Myocyte (in vitro differentiated cells): ENCODE measurements at places on chromosomes 4 and X. TPM values are rescaled to one million over a fixed set of nuclear protein-coding genes. Genes with fewer than 3 reads are reported as not detected.
A peak's percentile ranks its signal among the peaks of the same experiment; 100 is the strongest.

GRCh38 chr4:39114436-39114835, 52.4 kb downstream of the KLHL5 start:
- DNase-seq = no peak

Gene EVC2
- total RNA-seq = 10.8 and 11.6 TPM in 2 replicates

DNA sequence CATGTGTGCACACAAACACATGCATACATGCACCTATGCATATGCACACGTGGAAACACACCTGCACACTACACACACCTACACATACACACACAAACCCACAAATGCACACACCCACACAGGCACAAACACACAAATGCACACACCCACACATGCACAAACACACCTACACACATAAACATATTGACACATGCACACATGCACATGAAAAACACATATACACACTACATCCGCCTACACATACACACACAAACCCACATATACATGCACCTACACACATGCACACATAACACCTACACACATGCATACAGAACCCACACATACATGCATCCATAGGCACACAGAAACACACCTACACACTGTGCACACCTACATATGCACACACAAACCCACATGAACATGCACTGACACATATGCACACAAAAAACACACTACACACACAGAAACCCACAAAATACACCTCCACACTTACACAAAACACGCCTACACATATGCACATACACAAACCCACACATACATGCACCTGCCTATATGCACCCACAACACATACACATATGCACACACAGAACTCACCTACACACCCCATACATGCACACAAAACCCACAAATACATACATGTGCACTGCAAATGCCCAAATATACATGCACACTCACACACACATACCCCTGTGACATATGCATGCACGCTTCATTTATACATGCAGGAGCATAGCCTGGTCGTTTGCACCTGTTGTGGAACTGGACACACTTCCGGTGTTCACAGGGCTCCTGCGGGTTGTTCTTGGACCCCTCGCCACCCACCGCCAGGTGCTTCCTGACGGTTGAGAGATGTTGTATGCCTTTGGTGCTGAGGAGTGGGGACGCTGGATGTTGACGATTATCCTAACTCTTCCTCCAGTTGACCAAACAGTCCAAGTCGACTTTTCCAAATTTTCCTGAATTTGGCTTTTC, 22.1 kb downstream of the CD99 start:
- no peak for DNase-seq

- no peak for DNase-seq
Measured at GRCh38 chrX:119687661-119688413, 5.1 kb downstream of the SEPTIN6 start.

DNA sequence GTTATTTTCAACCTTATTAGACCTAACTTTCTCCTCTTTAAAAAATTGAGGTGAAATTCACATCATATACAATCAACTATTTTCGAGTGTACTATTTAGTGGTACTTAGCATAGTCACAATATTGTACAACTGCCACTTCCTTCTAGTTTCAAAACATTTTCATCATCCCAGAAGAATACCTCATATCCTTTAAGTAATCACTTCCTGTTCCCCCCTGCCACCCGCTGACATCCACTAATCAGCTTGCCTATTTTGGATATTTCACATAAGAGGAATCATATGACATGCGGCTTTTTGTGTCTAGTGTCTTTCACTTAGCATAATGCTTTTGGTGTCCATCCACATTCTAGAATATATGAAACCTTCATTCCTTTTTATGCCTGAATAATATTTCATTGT, 10.0 kb upstream of the PPA2 start:
- DNase-seq = no peak

DNA sequence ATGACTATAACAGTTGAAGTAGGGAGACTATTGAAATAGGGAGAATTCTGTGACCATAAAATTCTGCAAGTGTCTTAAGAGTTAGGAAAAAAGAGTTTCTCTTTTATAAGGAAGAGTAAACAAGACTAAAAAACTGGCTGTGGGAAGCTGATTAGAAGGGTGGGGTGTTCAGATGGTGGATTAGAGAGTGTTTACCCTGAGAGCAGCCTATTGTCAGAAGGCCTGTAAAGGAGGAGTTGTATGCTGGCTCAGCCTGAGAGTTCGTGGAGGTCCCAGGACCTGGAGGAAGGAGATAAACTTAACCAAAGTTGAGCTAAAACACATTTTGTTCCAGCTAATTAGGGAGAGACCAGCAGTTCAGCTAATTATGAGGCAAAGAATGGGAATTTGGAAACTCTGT, 629.7 kb downstream of the PCDH7 start:
- no peak for DNase-seq

DNA sequence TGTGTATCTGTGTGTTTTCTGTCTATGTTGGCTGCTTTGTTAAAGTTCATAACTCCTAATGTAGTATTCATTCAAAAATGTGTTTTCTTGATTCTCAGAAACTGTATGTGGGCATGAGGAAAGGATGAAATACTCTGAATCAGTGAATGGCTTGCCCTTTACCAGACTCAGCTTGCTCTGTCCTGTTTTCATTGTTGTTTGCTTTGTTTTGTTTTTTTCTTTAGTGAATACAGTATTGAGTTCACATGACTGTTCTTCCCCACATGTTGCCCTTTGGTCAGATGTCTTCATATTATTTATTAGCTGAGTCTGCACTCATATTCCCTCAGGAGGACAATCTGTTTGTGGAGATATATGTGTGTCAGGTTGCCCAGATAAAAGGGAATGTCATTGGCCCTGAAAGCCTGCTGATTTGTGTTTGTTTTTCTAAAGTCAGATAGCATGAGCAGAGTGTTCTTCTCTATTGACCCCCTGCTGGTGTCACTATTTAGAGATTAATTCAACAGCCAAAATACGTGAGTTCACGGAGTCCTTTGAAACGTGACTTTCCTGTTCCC, 1184.4 kb downstream of the RPA4 start:
- DNase-seq = no peak

Gene MEPE
- not detected in 2 replicates for total RNA-seq

DNA sequence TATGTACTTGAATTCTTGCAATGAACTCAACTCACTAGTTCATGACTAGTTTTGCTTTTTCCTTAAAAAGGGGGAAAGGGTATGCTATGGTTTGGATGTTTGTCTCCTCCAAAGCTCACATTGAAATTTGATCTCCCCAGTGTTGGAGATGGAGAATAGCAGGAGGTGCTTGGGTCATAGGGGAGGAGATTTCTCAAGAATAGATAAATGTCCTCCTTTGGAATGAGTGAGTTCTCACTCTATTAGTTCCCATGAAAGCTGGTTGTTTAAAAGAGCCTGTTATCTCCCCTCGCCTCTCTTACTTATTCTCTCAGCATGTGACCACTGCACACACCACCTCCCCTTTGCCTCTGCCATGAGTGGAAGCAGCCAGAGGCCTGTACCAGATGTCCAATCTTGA, 109.4 kb upstream of the INTU start:
- DNase-seq = no peak

- no peak for DNase-seq
Measured at GRCh38 chrX:70022616-70023015, 27.1 kb downstream of the AWAT2 start.

DNA sequence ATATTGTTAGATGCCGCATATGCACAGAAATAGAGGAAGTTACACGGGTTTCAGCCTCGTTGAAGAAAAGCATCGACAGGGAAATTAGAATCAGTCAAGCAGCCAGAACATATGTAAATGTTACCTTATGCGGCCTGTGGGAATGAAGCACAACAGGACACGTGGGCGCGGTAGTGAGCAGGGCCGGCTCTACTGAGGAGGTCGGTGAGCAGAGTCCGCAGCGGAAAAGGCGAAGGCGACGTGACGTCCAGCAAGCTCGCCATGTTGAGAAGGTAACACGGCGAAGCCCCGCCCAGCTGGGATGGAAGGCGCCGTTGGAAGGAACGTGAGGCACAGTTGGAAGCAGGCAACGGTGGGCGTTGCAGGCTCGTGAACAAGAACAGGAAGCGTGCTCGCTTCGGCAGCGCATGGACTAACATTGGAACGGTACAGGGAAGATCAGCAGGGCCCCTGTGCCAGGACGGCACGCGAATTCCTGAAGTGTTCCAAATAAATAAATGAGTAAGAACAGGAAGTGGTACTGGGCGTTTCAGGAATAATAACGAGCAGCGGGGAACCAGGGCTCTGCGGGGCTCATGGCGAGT, 54.6 kb downstream of the MTNR1A start:
- no peak for DNase-seq

DNA sequence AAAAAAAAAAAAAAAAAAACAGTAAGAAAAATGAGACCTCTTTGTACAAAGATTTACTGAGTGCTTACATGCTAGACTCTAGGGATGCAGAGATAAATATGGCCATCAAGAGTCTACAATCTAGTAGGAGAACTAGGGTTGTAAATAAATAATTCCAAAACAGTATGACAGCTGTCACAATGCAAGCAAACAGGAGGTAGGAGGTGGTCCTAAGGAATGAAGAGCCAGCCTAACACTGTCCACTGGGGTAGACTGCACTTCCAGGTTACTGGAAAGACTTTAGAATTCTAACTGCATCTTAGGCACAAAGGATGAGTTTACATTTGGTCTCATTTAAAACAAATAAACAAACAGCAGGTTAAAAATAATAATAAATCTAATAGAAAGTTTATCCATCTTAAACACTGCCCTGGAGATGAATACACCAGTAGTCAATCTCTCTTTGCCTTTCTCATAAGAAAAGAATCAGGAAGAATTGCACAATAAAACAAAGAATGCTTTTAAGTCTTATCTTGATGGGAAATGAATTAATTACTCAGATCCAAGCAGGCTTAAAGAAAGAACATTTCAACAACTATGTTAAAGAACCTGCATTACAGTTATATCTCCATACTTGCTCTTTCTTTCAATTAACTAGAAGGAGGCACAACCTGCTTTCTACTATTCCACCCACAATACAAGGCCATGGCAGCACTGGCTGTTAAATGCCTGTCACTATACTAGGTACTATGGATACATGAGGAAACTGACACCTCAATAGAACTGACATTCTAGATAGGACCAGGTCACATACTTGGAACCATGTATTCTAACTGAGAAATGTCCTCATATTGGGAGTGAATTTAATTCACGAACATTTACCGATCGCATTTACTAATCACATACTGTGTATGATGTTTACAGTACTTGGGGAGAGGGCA, 12.7 kb downstream of the ADGRA3 start:
- DNase-seq = no peak

GRCh38 chr4:127881563-127881864, 821 bp downstream of the PLK4 start:
- no peak for DNase-seq

Gene PAGE4
- not detected in 2 replicates for total RNA-seq

- DNase-seq = no peak
Measured at GRCh38 chrX:136529795-136530194, 2.2 kb upstream of the VGLL1 start.

GRCh38 chrX:373641-374471, 12.9 kb downstream of the PPP2R3B start:
- DNase-seq = peak; percentile 78

DNA sequence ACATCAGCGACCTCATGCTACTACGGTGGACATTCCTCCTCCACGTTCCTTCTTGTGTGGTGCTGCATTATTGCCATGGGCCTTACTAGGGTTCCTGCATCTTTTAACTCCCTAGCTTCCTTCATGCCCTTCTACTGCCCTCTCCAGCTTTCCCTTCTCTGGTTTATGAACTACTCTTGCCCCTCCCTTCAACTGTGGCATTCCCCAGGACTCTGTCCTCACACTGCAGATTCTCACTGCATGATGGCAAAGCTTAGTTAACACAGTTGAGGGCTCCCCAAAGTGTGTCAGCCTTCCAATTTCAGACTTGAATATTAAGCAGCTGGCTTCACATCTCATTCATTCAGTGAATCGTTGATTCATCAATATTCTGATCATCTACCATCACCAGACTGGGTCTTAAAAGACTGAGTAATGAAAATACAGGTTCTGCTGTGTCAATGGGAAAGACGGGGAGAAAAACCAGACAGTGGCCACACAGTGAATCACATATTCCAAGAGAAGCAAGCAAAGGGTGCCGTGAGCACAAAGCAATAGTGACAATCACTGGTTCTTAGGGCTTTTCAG, 53.0 kb downstream of the ZFX start:
- DNase-seq = peak; percentile 23

GRCh38 chr4:173700650-173701049, 170.6 kb upstream of the HAND2 start:
- DNase-seq = no peak

DNA sequence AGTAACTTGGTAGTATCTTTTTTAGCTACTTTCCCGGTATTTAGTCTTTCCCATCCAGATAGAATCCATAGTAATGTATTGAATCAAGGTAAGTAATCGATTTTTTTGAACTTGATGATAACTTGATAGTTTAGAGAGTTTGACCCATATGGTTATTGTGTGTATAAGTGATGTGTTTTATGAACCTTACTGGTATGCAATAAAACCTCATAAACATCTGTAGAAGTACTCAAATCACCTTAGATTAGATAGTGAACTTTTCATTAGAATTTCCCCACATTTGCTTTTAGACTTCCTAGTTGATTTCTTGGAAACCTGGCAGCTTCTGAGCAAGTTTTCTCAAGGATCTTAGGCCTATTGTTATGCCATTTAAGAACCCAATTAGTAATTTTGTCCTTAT, 80.8 kb upstream of the PDE5A start:
- DNase-seq = no peak

- DNase-seq = peak; percentile 12
Measured at GRCh38 chr4:65033899-65034298, 624.6 kb upstream of the TECRL start.

GRCh38 chr4:80311130-80311529, 24.4 kb upstream of the CFAP299 start:
- DNase-seq = no peak

Gene PDGFRA
- total RNA-seq = 2.1 and 4.3 TPM in 2 replicates

- no peak for DNase-seq
Measured at GRCh38 chr4:102543030-102543928, 42.1 kb downstream of the NFKB1 start.

DNA sequence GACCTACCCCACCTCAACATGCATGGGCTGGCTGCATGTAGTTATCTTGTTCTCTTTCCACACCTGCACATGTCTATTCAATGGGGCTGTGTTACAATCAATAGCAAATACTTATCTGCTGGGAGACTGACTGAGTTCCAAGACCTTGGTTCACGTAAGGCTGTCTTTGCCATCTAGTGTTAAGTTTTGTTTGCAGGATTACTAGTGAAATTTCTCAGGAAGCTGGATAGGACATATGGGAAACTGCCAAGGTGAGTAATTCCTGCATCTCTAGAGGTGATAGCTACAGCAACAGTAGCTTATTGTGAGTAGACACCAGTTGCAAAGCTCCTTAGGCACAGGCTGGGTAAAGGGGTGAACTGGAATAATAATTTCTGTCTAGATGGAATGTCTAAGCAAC, 177.5 kb downstream of the ENOX2 start:
- DNase-seq = no peak

DNA sequence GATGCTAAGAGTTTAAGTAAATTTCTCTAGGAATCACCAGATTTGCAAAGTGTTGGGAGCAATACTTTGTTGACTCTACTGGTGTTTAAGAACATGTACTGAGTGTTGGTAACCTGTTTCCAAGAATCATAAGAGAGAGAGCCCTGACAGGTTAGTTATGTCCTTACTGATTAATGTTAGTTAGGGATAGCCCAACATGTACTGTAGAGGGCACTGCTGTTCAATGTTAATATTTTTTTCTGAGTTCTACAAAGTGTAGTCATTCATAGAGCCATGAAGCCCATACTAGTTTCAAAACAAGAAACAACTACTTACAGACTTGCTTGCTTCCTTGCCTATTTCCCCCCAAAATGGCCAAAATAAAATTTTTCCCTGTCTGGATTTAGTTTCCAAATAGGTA, 11.9 kb downstream of the TMPRSS11D start:
- DNase-seq = peak; percentile 67

GRCh38 chr4:11271263-11271662, 157.4 kb downstream of the HS3ST1 start:
- DNase-seq = no peak
